Hematopoietic multipotent progenitor cell (in vitro differentiated cells): ENCODE measurements at places on chromosomes 1 and 21. TPM values are rescaled to one million over a fixed set of nuclear protein-coding genes. Genes with fewer than 3 reads are reported as not detected.

The CCDC18 gene
- total RNA-seq = 4.0 TPM

The CAMTA1 gene
- 19.9 TPM for total RNA-seq

The CCDC27 gene
- not detected for total RNA-seq

The SPATA21 gene
- total RNA-seq = not detected

The CD1D gene
- total RNA-seq = 0.54 TPM

The RXFP4 gene
- not detected for total RNA-seq

The AK5 gene
- total RNA-seq = 0.54 TPM

The TMEM52 gene
- 0.27 TPM for total RNA-seq

The ARID4B gene
- 24.5 TPM for total RNA-seq

GRCh38 chr1:48790397-48790796 is 13.7 kb upstream of the BEND5 start:
- no peak for DNase-seq

GRCh38 chr1:196661345-196661744 is 9.5 kb downstream of the CFH start:
- DNase-seq = no peak

GRCh38 chr21:45995686-45996179 is 14.2 kb downstream of the COL6A1 start:
- no peak for DNase-seq

GRCh38 chr1:64388336-64388735 is 81.6 kb upstream of the CACHD1 start:
- no peak for DNase-seq

DNA sequence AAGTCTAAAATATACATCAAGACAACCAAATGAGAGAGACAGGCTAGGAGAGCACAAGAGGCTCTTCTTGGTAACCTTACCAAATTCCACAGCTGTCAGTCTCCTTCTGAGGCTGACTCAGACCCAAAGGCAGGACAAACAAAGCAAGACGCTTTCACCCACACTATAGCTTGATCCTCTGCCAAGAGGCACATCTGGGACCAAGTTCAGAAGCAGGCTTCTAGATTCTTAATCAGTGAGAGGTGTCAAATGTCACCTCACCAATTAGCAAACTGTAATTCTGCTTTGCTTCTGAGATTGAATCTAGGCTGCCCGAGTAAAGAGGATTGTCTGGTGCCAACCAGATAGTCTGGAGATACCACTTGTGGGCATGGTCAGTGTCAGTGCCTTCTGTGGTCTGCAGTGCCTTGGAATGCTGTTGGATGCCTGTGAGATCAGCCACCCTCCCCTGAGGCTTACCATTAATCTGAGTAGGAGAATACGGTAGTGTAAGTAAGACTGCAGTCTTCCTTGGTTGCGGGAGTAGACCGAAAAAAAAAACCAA is 151.0 kb downstream of the FMN2 start:
- no peak for DNase-seq

DNA sequence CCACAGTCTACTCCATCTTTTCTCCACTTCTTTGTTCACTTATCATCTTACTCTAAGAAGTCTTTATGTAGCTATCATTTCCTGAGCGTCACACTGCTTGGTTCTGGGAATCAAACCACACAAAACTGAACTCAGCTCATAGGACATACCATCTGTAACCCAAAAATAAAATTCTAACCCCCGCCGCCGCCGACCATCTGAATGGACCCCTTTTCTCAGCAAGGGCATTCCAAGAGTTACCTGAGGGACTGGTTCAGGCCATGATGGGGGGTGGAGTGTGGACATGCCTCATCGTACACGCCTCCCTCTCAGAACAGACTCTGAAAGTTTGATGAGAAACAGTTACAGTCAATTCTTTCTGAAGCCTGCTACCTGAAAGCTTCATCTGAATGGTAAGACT is 12.6 kb upstream of the CHI3L2 start:
- DNase-seq = no peak

- DNase-seq = peak; percentile 63
Measured at GRCh38 chr21:39518055-39518846, 66.5 kb downstream of the SH3BGR start.

DNA sequence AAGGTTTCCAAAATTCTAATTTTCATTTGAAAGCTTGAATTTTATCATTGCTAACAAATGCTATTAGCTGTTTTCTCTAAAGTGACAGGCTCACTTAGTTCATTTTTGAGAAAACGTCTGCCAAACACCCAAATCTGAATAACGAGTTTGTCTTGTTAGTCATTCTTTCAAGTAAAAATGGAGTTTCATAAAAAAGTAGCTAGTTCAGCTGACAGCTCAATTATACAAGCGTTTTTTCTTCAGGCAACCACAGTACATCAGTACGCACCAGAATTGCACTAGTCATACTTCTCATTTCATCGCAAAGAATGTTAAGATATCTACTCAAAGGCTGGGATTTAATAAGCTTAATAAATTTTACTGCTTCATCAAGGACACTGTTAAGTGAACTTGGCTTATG is 72.3 kb upstream of the SLFNL1 start:
- DNase-seq = no peak
